ENCODE measurements at places on chromosomes 1 and 21.
A peak's percentile ranks its signal among the peaks of the same experiment; 100 is the strongest.

DNA sequence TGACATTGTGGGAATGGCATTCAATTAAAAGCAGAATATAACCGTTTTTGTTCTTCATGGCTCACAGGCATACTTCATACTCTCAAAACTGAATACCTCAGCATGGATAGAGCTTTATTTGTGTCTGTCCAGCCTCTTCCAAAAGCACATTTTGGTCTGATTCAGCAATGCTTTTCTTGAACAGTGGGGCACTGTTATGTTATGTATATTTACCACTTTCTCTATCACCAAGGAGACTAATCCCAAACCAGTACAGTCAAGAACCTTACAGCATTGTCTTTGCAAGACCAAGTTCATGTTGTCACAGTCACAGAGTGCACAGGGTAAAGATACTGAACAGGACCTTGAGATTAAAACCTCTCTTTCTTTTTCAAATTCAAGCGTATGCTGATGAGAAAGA, 582.8 kb downstream of the PTBP2 start:
- DNase-seq: no peak

DNA sequence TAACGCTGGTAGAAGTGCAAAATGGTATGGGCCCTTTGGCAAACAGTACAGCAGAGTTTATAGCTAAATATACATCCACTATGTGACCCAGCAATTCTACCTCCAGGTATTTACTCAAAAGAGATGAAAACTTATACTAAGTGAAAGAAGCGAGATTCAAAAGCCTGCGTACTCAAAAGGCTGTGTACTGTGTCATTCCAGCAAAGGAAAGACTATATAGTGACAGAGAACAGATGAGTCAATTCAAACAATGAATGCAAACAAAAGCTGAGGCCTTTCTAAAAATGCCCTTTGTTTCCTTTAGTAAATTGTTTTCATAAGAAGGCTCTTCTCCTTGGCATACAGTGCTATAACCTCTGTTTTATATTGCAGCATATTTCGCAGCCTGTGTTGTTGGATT, 268.8 kb upstream of the CSF3R start:
- DNase-seq: no peak

DNA sequence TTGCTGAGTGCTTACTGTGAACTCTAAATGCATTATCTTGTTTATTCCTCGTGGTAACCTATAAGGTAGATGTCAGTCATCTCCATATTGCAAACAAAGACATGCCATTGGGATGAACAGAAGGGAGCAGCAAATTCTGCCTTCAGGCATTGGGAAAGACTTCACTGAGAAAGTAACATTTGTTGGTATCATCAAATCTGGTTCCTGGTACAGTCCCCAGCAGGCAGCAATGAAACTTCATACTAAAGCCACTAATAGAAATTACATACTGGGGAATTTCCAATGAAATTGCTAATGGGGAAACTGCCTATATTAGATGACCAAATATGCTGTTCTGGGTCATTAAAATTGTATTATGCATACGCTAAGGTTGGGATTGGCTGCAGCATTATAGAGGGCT, 47.3 kb upstream of the ST6GALNAC5 start:
- no peak for DNase-seq

GRCh38 chr1:96565546-96565945, 156.0 kb upstream of the PTBP2 start:
- no peak for DNase-seq

- no peak for DNase-seq
Observed at GRCh38 chr1:40047769-40048168, 7.2 kb downstream of the CAP1 start.

GRCh38 chr1:172323686-172324085, 96.8 kb upstream of the C1orf105 start:
- DNase-seq: no peak

GRCh38 chr21:28627691-28628090, 365.0 kb downstream of the LTN1 start:
- no peak for DNase-seq

GRCh38 chr1:169859001-169859400, 34.7 kb downstream of the SCYL3 start:
- no peak for DNase-seq

DNA sequence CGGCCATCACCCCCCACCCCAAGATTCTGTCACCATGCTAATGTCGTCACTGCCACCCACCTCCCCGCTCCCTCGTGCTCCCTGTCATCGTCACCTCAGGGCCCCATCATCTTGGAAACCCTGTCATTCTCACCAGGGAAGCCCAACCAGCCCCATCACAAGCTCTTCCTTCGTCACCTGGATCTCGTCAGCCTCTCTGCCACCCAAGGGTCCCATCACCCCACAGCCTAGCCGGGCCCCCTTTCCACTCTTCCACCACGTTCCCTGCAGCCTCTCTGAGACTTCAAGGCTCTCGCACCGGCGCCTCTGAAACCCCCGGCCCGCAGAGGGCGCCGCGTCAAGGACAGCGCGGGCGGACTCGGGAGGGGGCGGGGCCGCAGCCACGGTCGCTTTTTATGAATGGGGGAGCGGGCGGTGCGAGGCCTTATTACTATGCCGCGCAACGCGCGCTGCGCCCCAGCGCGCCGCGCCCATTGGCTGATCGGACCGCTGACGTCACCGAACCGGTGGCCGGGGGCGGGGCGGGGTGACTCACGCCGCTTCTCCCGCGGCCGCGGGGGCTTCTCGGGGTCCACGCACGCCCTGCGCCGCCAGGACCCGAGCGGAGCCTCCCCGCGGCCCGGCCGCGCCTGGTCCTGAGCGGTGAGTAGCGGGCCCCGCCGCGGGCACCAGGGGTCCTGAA, at the start of gene GPR3:
TSS of gene GPR3 (plus strand) at position 527 of the 682 bp plus-strand sequence. CDS start 1,177 bp downstream, outside the sequence.
- peak; percentile 87 for DNase-seq

DNA sequence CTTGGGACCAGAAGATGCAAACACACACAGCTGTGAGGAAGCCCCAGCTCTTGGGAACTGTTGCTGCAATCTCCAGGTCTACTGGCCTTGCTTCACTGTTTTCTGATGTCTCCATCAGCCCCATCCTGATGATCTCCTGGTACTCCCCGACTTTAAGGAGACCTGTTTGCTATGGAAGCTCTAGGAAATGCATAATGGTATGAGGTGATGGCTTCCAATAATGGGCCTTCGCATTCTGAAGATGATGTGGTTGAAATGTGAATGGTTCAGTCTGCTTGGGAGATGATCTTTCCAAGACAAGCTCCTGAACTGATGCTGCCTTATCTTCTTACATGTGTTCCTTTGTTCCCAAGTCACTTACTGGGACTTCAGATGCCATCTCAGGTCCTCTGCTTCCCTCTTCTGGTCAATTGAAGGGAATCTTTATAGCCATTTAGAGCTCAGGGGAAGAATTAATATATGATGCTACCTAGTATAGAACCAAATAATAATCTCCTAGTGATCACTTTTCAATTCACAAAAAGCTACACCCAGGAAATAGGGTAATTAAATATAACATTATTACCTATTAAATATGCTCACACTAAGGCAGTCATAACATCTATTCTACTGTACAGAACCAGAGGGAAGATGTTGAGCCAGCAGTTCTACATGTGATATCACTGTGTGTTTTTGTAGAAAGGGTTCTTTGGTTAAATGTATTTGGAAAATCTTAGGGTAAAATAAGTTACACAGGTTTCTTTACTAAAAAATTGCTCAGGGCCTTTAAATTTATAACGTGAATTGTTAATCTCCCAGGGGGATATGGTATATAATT, 73.9 kb upstream of the VTCN1 start:
- no peak for DNase-seq

DNA sequence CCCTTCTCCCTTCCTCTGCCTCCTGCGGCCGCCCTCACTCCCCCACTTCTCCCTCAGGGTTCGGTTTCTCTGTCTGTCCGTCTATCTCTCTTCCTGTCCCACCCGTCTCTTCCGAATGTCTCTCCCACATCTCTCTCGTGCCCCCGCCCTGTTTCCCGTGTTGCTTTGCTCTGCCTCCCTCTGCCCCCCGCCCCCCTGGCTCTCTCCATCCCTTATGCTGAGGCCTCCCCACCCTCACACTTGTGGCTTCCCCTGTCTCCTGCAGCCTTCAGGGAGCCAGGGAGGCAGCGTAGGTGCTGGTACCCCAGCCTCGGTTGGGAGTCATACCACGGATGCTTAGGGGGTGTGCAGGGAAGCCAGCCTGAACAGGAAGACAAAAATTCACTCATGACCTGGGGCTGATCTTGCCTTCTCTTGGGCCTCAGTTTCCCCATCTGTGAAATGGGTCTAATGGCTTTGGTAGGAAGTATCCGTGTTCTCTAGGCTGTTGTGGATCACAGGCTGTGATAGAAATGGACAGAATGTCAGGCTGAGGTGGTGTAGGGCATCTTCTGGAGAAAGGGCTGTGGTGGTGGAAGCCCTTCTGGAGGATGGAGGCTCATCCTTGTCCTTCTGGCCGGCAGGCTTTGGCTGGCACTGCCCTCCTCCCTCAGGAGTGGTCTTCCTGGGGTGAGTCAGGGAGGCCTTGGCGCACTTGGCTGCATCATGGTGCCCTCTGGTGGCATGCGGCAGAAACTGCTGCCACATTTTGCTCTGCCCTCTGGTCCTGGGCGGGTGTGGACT, 55.5 kb downstream of the FOXO6 start:
- DNase-seq: peak; percentile 28

- DNase-seq: no peak
Observed at GRCh38 chr1:3219005-3219790, 150.2 kb downstream of the PRDM16 start.

- DNase-seq: no peak
Observed at GRCh38 chr1:184563308-184563707, 176.5 kb downstream of the C1orf21 start.

DNA sequence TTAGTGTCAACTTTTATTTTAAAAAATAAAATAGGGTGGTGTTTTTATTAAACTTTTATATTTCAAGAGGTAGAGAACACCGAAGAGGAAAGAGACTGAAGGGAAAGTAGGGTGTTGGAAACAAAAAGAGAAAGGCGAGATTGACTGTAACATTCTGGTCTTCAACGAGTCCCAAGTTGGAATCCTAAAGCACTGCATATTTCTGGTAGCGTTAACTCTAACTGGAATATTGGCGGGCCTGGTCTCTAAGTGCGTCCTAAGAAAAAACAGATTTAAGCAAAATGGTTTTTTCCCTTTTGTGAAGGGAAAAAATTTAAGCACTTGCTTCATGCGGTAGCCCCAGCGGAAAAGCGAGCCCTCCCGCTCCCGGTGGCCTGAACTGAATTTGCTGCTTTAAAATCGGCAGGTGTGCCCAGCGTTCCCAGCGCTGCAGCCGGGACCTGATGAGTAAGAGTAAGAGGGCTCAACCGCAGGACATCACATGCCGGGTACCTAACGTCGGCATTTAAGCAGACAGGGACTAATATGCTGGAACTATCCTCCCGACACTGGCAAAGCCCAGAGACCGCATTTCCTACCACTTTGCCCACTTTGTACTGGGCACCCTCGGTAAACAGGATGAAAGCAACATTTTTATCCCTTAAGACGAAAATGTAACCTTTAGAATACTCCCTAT, 30.5 kb upstream of the NFIA start:
- no peak for DNase-seq

DNA sequence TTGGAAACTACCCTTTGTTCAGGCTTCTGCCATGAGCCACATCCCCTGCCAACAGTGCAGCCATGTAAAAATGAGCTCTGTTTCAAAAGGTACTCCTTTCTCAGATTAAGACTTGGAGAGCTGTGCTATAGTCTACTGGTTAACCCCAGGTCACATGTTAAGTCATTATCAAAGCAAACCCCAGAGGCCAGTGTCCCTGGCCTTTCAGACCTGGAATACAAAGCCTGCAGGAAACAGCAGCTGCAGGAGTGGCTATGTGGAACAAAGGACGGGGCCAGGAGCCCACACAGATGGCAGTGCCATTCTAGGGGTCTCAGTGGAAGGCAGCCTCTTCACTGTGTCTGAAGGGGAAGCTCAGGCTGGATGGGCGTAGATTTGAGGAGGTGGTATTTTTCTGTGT, 6.7 kb downstream of the ZNF496 start:
- no peak for DNase-seq

- no peak for DNase-seq
Observed at GRCh38 chr1:18938008-18938706, 18.3 kb downstream of the IFFO2 start.

Data from stimulated activated CD8-positive, alpha-beta memory T cell treated with anti-CD3 and anti-CD28 coated beads, Interleukin-15, amount 100 ng/mL, for 1 hour (primary cell).